Pancreas (tissue), 10 donors: ENCODE measurements at places on chromosomes 2 and 18. TPM values are rescaled to one million over a fixed set of nuclear protein-coding genes. Genes with fewer than 3 reads are reported as not detected.

Gene CDH19
- 0.54 TPM for total RNA-seq

Gene GAL3ST2
- total RNA-seq, result not detected

Gene NT5DC4
- total RNA-seq, result not detected

Gene UPP2
- total RNA-seq, result not detected

Gene MPV17
- 29.8 TPM for total RNA-seq

Gene MDH1B
- 0.81 TPM for total RNA-seq

Gene SPP2
- not detected for total RNA-seq

Gene TMEM200C
- total RNA-seq, result not detected

Gene TMEM247
- not detected for total RNA-seq

Gene SP5
- not detected for total RNA-seq

Gene PDIA6
- 86.5 TPM for total RNA-seq

Gene FOXD4L1
- 0.19 TPM for total RNA-seq

Gene ARHGAP15
- total RNA-seq, result 0.69 TPM

Gene ZDBF2
- 13.0 TPM for total RNA-seq

Gene DTYMK
- 6.3 TPM for total RNA-seq

Gene MAL
- 0.25 TPM for total RNA-seq

Gene IL1F10
- not detected for total RNA-seq

Gene GPBAR1
- total RNA-seq, result 1.1 TPM

Gene KIAA2012
- total RNA-seq, result not detected

Gene LOXL3
- total RNA-seq, result 7.5 TPM

Gene RAB6D
- total RNA-seq, result not detected

Gene NEU2
- not detected for total RNA-seq

Gene CIB4
- 0.31 TPM for total RNA-seq

Gene ELAC1
- 5.2 TPM for total RNA-seq

Gene GBX2
- not detected for total RNA-seq

Gene CYP27C1
- 0.03 TPM for total RNA-seq

Gene FANCL
- total RNA-seq, result 15.9 TPM

Gene MSH6
- total RNA-seq, result 25.6 TPM

Gene HOXD3
- not detected for total RNA-seq

Gene CNGA3
- 0.34 TPM for total RNA-seq

Gene ALPG
- not detected for total RNA-seq

Gene KHK
- total RNA-seq, result 11.7 TPM

Gene SCN1A
- 0.43 TPM for total RNA-seq

Gene ST8SIA5
- total RNA-seq, result 0.08 TPM

Gene QPCT
- 0.79 TPM for total RNA-seq

Gene KCNIP3
- 7.5 TPM for total RNA-seq

Gene NEUROD1
- 6.8 TPM for total RNA-seq

Gene TEKT4
- not detected for total RNA-seq

Gene CTLA4
- total RNA-seq, result not detected

Gene TBR1
- total RNA-seq, result not detected

Gene KCNK3
- total RNA-seq, result 31.3 TPM

Gene DRC1
- total RNA-seq, result not detected

Gene FHOD3
- total RNA-seq, result 0.60 TPM
